Stimulated activated naive CD4-positive, alpha-beta T cell (primary cell): ENCODE measurements at places on chromosomes 13 and 19.

DNA sequence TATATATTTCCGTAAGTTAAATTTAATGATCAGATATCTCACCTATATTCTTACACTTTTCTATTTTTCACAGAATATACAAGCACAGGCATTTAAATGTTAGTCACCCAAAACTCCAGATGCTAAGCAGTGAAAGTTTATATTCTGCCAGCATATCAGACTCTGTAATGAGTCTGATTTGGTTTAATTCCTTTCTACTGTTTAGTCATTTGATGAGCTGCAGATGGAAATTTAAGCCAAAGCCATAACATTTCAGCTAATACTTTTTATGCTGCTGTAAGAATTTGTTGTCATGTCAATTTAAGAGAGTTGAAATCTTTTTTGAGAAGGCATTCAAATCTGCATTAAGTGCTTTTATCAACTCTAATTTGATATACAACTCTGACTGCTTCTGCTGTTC lies 8.0 kb downstream of the FRY start:
- DNase-seq: no peak

- no peak for DNase-seq
Observed at GRCh38 chr13:80382576-80382975, 41.6 kb upstream of the SPRY2 start.

DNA sequence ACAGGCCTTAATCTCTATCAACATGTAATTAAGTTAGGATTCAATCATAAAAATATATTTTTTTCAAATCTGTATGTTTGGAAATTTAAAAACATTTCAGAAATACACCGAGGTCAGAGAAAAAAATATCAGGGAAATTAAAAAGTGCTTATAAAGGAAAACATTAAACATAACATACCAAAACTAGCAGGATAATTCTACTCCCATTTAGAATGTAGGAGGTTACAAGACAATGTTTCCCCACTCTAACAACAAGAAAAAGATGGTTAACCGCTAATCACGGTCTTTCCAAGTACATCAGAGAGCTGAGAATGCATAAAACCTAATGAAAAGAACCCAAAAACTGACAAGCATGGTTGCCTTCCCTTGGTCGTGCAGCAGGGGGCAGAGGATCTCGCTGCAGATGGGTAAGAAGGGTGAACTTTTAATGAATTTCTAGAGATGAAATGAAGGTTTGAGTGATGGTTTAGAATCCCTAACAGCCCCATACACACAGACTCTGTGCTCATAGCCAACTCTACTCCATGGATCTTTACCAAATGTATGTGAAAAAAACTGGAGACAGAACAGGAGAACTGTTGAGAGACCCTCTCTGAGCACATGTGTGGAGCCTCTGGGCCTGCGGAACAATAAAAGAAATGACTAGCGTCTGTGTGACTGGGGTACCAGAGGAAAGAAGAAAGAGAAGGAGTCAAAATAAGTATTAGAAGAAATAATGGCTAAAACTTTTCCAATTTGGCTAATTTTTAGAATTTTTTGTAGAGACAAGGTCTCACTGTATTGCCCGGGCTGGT lies 51.3 kb upstream of the LSM14A start:
- peak; percentile 37 for DNase-seq

DNA sequence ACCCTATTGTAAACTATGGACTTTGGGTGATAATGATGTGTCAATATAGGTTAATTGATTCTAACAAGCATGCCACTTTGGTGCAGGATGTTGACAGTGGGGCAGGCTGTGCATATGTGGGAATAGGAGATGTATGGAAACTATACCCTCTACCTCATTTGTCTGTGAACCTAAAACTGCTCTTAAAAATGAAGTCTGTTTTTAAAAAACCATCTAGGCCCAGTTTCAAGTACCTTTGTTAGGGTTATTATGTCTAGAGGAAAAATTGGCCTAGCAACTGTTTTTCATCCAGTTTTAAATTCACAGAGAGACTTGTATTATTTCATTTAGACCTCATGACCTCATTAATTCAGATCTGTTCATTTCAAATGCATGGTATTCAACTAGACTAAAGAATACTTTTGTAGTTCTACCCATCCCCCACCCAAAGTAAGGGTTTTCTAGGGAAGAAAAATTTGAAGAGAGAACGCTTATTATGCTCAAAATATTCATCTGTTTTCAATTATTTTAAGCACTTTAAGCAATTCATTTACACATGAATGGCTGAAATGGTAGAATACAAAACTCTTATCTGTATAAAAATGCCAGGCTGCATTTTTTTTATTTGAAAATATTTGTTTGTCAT lies 1781.9 kb upstream of the MIR17HG start:
- DNase-seq: no peak

DNA sequence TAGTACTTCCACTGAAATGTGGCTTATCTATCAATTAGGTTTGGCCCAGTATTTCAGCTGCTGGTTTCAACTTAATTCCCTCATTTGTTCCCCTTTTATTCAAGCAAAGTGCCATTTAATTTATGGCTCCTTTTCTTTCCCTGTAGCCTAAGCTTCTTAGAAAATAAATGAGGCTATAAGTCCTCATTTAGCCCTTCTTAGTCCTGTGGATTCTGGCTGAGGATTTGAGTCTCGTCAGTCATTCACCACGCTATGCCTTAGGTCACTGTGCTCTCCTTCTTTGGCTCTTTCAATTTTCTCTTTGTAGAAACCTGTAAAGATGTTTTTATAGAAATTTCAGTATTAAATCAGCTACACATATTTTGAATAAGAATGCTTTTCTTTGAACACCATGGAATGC lies 579.1 kb downstream of the GPC6 start:
- no peak for DNase-seq

- peak; percentile 55 for DNase-seq
Observed at GRCh38 chr19:45152504-45153338, 8.1 kb downstream of the NKPD1 start.
